ENCODE measurements at places on chromosomes 1 and 21.

- DNase-seq: no peak
Observed at GRCh38 chr1:15523104-15524020, 653 bp downstream of the CASP9 start.

- no peak for DNase-seq
Observed at GRCh38 chr1:28050776-28051175, 37.6 kb downstream of the EYA3 start.

- no peak for DNase-seq
Observed at GRCh38 chr1:36342426-36343185, 19.2 kb upstream of the EVA1B start.

GRCh38 chr1:25198663-25199252 is 33.5 kb downstream of the SYF2 start:
- DNase-seq: peak; percentile 81

GRCh38 chr1:207565546-207566468 is 69.8 kb downstream of the CR1 start:
- no peak for DNase-seq

DNA sequence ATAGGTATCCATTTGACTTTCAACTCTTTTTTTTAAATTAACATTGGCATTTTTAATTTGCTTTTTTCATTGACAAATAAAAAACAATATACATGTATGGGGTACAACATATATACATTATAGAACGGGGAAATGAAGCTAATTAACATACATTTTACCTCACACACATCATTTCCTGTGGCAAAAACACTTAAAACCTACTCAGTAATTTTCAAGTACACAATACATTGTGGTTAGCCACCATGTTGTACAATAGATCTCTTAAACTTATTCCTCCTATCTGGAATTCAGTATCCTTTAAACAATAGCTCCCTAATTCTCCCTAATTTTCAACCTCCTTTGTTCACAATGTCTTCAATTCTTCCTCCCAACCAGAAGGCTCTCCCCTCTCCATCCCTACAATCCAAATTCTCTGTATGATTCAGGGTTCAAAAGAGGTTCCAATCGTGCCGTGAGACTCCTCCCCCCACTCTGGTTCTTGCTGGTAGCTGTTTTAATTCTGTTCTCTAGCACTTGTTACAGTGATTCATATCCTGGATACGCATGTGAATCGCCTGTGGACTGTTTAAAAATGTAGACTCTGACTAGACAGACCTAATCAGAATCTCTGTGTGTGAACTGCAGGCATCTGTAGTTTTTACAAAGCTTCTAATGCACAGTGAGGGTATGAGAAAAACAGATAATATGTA is 87.6 kb upstream of the DUSP10 start:
- no peak for DNase-seq

DNA sequence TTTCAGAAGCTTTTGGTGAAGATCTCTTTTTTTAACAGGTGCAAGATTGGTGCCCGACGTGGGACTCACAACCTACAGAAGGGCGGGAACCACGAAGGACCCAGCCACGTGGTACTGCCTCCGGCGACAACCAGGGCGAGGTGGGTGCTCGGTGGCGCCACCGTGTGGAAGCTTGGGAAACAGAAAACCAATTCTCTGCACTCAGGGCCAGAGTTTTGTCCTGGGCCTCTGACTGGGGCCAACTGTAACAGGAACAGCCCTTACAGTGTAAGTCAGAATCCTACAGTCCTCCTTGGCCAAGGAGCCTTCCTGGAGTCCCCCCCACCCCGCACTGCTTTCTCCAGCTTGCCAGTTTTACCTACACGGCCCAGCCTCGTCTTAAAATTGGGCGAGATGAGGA is 11.6 kb upstream of the S100A7A start:
- DNase-seq: peak; percentile 7

DNA sequence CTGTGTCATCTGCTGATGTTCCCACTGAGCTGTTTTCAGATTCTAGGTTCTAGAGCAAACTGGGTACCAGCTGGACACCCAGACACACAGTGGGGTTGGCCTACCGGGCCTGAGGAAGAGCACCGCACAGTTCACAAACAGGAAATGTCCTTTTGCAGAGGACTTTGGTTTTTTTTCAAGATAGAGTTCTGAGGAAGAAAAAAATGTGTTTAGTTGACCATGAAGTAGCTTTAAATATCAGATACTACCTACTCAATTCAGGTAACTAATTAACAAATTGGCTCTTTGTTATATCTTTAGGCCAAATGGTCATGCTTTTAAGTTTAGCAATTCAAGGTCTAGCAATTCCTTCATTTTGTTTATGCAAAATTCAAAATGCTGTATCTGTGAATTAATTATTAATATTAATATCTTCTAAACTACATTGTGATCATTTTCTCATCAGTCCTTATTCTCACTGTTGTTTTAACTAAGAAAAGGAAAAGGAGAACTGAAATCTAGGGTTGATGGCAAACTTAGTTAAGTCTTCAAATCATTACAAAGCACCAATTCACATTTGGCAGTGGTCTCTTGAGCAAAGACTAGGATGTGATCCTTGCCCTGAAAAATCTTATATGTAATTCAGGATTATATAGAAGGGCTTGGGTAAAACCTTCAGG is 17.2 kb upstream of the NCF2 start:
- DNase-seq: no peak

DNA sequence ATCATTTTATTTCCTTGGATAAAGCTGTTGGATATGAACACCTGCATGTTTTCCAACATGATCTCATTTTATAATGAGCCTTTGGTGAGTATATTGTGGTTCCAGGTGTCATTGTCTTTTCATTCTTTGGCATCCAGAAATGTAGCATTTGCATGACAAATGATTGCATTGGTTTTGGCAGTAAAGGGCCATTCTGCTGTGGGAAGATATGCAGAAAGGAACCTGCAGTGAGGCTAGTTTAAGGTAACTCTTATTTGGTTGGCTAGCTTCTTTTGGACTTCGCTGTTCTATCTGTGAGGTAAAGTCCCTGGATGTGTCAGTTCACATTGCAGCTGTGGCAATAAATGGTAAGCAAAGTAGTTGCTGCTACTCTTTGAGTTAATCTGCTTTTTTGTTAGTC is 343.0 kb downstream of the AMY1C start:
- peak; percentile 63 for DNase-seq

GRCh38 chr1:244917073-244917670 is 52.8 kb upstream of the HNRNPU start:
- no peak for DNase-seq

DNA sequence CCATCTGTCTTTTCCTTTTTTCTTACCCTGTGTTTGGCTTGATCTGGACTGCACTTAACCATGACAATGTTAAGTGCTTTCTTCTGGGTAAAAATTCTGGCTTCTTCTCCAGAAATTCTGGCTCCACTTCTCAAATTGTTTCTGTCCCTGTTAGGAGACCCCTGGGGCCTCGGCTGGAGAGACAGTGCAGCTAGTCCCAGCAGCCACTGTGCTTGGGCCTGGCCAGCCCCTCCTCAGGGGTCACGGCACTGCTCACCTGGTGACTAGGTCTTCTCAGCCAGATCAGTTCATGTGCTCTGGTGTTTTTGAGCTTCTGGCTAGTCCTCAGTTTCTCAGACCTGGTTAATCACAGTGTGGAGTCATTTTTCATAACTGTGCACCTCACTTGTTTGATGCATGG is 72.4 kb downstream of the ADARB1 start:
- DNase-seq: no peak

DNA sequence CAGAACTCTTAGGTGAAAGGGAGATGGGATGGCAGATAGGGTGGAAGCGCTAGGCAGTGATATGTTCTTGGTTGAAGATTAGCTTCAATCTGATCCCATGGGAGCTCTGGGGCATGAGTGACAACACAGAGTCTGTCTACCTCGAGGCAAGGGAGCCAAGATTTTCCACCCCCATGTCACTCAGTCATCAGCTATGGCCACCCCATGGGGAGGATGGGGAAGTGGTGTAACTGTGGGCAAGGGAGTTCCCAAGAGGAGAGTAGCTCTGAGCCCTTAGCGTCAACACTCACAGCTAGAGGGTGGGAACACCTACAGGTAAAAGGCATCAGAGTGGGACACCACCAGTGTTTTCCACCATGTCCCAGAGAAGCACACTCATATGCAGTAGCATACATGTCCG is 30.3 kb upstream of the C1QA start:
- no peak for DNase-seq

DNA sequence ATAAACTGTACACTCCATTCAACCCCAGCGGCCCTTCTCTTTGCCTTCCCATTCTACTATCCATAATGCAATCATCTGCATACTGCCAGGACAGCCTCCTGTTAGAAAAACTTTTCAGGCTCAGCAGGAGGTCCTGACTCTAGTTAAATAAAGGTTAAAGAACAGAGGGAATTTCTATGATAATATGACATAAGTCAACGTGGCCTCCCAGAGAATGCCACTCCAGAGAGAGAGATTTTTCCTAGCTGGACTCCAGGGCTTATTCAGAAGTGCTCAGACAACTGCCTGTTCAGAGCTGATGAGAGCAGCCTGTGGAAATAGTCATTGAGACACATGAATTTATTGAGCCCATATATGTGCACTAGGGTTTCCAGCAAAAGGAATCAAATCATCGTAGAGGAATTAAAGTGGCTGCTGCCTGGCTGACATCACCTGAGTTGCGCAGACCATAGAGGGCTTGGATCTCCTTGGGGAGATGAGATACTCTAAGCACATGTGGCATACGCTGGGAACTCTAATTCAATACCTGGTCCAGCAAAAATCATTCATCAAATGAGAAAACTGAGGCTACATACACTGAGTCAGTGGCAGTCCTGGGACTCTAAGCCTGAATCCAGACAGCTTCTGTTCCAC is 736.2 kb downstream of the PTPRU start:
- no peak for DNase-seq

- DNase-seq: no peak
Observed at GRCh38 chr21:42565886-42566523, 52.4 kb downstream of the SLC37A1 start.

GRCh38 chr1:24786191-24786590 is 40.9 kb downstream of the CLIC4 start:
- DNase-seq: no peak

DNA sequence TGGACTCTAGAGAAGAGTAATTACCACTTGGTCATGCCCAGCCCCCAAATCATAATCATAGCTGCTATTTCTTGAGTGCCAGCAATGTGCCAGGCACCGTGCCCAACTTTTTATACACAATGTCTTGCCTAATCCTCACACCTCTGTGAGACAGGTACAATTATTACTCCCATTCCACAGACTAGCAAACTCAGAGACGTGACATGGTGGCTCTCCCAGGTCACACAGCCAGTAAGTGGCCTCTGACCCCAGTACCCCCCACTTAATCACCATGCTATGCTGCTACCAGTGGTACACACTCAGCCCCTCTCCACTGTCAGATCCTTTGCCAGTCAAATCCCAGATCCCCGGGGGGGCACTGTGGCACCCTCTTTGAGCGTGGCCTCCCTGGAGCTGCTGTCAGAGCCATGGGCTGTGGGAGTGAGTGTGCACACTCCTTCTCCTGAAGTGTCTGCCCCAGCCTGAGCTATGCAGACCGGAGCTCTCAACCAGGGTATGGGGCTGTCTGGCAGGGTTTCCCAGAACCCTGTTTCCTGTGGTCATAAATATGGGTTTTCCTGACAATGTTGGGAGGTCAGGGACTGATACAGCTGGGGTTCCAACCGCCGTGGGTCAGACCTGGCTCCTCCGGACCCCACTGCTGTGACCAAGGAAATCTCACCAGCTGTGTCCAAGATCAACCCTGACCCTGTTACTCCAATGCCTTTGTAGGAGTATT is 51.8 kb downstream of the LACTBL1 start:
- DNase-seq: no peak

GRCh38 chr1:50949286-50949982 is 10.6 kb downstream of the FAF1 start:
- no peak for DNase-seq

DNA sequence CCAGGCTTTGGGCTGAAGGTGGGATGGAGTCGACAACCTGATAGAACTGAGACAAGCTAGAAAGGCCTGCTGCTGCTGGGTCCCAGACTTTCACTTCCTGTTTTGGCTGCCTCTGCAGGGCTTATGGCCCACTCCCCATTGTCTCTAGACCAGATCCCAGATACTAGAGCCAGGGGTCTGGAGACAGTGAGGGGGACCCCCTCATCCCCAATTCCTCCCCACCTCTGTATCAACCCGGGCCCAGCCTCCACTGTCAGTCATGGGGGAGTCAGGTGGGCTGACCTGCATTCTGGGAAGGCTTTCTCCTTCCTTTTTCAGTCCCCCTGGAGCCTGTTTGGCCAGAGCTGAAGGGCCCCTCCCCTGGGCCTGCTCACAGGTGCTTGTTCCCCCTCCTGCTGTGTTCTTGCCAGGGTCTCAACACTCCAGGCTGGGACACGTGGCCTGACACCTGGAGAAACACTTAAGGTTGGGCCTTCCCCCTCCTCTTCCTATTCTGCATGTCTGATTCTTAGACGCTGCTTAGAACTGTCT is 18.0 kb upstream of the ETV3L start:
- DNase-seq: no peak

DNA sequence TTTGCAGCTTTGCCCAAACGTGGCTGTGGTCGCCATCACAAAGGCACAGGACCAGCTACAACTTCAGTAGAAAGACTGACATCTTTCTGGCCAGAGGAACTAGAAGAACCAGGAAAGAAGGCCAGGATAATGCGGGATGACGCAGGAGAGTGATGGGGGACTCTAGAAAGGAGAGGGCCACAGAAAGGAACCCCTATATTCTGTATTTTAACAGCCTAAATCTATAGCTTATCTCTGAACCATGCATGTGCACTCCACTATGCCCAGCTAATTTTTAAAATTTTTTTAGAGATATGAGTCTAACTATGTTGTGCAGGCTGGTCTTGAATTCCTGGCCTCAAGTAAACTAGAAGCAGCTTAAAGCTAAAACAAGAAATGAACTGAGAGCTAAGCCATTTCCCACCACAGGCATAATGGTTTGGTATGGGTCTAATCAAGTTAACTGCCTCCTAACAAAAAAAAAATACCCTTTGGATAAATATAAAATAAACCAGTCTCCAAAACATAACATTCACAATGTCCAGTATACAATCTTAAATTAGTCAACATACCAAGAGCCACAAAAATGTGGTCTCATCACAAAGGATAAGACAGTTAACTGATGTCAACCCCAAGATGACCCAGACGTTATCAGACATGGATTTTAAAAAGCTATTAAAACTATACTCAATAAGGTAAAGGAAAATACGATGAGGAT is 18.0 kb downstream of the LTN1 start:
- DNase-seq: no peak

- DNase-seq: no peak
Observed at GRCh38 chr1:57506941-57507340, 83.1 kb upstream of the DAB1 start.

- no peak for DNase-seq
Observed at GRCh38 chr1:203084588-203085527, 954 bp downstream of the MYOG start.

DNA sequence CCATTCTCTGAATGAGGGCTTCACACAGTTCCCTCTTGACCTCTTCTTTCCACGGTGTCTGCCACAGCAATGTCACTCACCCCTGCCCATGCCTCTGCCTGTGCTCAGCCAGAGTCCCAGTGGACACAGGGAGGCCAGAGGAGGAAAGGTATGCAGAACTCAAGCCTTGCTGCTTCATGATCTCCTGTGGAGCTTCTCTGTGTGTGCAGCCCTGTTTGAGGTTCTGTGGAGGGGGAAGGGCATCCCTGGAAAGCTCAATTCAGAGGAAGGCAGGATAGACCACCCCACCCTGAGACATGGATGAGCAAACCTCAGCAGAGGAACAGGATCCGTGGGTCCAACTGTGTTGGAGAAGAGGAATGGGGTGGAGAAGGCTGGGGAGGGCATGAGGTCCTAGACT is 2.0 kb downstream of the HCN3 start:
- no peak for DNase-seq

Data from COR-L47 (cell line).